ENCODE measurements at places on chromosomes 5 and 9.
A peak's percentile ranks its signal among the peaks of the same experiment; 100 is the strongest.

DNA sequence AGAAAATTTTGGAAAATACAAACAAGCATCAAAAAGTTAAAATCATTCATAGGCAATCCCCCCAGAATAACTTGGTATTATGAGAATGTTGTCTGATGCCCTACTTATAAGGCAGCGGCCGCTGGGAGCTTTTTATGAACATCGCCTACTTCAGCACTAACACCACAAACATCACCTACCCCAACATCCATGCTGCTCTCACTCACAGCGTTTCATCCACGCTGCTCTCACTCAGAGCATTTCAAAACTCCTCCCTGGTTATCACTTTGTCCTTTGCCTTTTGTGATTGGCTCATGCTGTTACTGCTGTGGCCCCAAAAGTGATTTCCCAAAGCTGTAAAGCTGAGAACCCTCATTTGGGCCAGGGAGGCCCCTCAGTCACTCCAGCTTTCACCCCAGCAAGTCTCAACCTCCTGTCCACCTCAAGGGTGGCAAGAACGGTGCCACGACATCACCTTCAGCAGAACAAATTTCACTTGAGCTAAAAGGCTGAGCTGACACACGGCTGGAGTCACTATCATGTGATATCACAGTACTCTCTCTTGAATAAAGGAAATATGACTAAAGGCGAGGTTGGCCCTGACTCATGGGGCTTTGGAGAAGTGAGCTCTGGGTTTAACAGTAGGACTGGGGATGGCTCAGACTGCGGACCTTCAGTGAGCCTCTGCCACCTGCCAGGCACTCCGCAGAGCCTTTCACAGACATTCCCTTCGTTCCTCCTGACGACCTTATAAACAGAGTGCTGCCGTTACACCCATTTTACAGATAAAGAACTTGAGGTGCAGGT, 25.2 kb downstream of the SHC3 start:
- no peak for DNase-seq

- DNase-seq: no peak
Observed at GRCh38 chr5:149203921-149204441, 62.7 kb downstream of the ABLIM3 start.

DNA sequence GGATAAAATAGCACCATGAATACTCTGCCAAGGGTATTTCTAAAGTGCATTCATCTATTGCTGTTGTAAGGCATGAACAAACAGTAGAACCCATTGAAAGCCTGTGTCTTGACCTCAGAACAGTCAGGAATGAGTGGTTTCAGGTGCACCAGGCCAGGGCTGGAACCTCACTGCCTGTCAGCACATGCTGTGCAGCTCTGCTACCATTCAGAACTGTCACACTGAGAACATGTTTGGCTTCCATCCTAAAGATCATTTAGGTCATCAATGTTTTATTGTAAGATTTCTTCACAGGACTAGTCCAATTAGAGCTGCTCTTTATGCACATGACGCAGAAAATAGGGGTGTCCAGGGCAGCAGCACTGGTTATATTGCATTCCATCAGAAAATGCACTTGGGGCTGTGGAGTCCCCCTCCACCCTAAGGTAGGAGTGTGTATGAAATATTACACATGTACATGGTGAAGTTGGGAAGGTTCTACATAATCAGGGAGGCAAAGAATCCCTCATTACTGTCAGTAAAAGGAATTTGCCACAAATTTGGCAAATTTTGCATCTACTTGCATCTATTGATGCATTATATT, 408.0 kb downstream of the CTNND2 start:
- no peak for DNase-seq

DNA sequence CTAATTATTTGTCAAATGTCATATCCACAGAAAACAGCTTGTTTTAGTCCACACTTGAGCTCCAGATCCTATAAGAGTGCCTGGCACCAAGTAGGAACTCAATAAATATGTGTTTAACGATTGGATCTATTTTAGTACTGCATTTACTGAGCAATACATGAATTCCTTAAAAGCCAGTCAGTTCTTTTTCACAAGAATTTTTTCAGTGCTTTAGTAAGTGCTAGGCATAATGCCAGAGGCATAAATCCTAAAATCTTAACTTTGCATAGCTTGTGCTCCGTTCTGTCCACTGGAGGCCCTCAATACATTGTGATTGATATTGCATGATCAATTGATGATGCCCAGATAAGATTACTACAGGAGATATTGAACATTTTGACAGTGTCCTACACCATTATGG, 67.3 kb upstream of the PCSK5 start:
- DNase-seq: no peak

DNA sequence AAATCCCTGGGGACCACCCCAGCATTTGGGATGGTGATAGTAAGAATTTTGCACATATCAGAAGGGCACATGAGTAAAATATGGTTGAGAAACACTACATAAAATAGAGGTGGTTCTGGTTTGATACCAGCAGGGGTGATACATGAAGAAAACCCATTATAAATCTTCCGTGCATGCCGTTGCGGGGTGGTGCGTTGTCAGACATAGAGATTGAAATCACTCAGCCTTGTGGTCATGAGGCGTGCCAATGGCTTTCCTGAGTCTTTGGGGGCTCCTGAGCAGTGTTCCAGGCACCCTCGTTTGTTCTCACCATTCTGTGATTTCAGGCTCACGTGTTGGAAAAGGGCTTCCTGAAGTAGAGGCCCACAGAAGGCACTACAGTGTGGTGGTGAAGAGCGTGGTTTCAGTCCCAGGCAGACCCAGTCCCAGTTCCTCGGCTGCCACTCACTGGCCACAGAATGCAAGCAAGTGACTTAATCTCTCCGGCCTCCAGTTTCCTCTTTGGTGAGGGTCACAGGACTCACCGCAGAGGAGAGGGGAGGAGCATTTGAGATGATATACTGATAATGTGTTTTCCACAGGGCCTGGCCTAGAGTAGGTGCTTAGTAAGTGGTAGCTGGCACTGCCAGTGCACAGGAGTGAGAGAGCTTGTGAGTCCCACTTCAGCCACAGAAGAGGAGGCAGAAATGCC, 20.5 kb upstream of the GLRX start:
- no peak for DNase-seq

DNA sequence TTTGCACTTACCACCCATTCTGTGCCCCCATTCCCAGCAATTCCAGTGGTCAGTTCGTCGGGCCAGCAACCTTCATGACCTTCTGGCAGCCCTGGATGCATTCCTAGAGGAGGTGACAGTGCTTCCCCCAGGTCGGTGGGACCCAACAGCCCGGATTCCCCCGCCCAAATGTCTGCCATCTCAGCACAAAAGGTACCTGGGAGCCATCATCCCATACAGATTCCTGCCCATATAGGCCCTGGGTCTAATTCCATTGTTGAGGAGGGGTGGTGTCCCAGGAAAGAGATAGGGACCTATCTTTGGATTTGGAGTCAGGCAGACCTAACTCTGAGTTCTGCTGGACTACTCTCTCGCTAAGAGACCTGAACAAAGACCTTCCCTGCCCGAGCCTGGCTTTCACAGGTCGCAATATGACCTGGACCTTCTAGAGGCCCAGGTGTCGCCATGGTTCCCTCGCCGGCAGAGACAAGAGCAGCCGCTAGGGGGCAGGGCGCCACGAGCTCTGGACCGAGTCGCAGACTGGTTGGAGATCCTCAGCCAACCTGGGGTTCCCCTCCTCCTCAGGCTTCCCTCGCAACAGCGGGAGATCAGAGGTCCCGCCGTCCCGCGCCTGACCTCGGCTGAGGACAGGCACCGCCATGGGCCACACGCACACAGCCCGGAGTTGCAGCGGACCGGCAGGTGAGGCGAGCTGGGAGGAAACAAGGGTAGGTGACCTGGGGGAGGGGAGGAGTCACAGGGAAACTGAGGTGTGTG, 3.1 kb downstream of the SLC4A9 start:
- DNase-seq: peak; percentile 72

DNA sequence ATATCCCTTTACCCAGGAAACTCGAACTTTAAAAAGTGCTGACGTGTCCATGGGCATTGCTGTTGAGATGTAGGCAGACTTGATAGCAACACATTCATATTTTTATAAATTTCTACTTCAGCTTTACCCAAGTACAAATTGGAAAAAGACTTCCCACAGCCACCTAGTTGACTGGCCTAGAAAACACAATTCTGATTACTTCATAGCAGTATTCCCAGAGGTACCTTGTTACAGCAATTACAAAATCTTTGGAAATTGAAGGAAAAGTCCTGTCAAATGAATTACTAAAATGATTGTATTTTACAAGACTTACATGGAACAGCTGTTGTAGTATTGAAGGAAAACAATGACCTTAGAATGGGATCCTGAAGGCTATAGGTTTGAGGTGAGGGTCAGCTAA, 130.7 kb upstream of the NREP start:
- no peak for DNase-seq

DNA sequence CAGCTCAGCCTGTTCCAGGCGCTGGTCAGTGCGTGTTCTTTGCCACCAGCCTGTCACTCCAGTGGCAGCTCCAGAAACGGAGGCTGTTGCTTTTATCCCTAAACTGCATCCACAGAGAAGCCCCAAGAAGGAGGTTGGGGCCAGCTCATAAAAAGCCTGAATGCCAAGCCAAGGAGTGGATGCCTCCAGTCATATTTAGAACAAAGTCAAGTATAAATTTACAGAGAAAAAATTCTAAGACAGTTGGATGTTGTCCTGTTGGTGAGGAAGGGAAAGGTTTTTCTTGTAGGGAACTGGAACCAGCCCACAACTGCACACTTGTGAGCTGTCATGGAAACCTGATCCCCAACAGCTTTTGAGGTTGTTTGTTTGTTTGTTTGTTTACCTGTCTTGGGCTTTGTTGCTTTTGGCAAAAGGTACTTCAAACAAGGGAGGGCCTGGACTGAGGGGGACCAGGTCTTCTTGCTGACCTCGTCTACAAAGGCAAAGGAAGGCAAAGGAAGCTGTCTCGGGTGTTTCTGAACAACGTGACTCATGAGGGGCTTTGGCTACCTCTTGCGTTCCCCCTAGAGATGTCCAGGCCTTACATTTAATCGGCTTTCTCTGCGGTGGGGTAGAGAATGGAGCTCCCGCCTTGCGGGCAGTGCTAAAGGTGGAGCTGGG, 36.7 kb downstream of the OLFML2A start:
- DNase-seq: no peak

DNA sequence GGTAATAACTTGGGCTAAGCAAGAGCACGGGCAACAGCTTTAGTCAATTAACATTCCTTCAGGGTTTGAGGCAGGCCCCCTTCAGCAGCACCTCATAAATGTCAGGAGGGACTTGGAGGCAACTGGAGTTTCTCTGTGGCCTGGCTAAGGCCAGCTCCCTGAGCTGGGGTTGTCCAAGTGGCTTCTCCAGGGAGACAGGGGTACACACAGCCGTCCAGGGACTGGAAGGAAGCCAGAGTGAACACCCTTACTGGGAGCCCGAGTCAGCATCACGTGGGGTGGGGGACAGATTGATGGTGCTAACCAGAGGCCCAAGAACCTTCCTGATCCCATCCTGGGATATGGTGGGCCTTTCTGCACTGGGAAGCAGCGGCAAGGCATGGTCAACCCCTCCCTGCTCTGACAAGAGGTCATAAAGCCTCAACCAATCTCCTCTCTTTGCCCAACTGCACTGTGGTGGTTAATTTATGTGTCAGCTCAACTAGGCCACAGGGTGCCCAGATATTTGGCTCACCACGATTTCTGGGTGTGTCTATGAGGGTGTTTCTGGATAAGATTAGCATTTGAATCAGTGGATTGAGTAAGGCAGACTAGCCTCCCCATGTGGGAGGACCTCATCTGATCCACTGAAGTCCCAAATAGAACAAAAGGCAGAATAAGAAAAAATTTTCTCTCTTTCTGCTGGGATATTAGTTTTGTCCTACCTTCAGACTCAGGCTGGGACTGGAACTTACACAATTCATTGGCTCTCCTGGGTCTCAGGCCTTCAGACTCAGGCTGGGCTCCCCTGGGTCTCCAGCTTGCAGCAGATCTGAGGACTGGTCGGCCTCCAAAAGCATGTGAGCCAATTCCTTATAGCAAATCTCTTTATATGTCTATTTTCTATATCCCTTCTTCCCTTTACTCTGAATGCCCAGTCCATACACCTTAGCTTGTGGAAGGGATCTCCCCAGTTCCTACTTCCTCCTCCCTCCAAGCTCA, 127.2 kb upstream of the LARP1 start:
- DNase-seq: no peak

GRCh38 chr9:135612437-135612836, 26.9 kb downstream of the GLT6D1 start:
- DNase-seq: no peak

Data from uterus (tissue), 4 donors.